M059J (cell line): ENCODE measurements at places on chromosomes 1 and 21. TPM values are rescaled to one million over a fixed set of nuclear protein-coding genes. Genes with fewer than 3 reads are reported as not detected.

Gene C1orf115
- total RNA-seq = 0.02 and 0.54 TPM in 2 replicates

Gene NBPF6
- total RNA-seq = not detected in 2 replicates

Gene MYCL
- total RNA-seq = 0.57 TPM in 1 of 2 replicates, not detected in the other

Gene FCGR3B
- 1.0 TPM in 1 of 2 replicates, not detected in the other for total RNA-seq

Gene CNIH4
- total RNA-seq = 72.0 and 92.6 TPM in 2 replicates

Gene LAMB3
- 31.5 and 62.2 TPM in 2 replicates for total RNA-seq

Gene ATP1A4
- total RNA-seq = not detected in 2 replicates

DNA sequence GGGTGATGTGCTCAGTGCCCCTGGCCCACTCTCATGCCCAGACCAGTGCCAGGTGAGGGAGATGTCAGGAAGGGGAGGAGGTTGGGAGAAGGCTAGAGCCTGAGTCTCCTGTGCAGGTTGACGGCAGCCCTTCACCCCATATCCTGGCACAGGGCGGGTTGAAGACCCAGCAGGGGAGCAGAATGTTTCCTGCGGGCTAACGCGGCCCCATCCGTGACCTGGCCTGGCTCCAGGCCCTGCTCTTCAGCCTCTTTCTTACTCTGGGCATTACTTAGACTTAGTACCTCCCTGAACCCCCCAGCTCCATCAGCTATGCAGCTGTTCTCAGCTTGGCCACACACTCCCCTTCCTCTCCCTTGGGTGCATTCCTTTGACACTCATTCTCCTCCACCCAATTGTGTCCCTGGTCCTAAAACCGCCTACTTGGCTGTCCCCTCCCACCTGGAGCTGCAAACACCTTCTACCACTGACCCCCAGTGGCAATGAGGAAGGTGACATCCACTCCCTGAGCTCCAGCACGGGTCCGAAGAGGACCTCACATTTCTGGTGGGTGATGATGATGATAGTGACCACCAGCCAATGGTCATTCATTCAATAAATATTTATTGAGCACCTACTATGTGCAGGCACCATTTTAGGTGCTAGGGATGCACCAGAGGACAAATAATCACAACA is 179.0 kb downstream of the PTPRU start:
- DNase-seq = peak; percentile 44

DNA sequence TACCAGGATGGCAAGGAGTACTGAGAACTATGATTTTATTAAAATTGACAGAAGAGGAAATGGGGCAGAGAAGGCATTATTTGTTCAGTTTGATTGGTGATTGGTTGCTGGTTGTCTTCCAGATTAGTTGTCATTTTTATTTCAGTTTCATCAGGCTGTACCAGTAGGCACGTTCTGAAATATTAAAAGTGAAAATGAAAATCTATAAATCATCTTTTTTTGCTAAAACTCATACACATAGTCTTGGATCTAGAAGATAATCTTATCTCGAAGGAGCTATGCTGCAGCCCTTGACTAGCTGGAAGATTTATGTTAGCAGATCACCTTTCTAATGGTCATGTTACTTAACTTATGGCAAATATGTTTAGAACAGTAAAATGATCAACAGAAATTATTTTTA is 29.0 kb downstream of the NEK7 start:
- DNase-seq = no peak

DNA sequence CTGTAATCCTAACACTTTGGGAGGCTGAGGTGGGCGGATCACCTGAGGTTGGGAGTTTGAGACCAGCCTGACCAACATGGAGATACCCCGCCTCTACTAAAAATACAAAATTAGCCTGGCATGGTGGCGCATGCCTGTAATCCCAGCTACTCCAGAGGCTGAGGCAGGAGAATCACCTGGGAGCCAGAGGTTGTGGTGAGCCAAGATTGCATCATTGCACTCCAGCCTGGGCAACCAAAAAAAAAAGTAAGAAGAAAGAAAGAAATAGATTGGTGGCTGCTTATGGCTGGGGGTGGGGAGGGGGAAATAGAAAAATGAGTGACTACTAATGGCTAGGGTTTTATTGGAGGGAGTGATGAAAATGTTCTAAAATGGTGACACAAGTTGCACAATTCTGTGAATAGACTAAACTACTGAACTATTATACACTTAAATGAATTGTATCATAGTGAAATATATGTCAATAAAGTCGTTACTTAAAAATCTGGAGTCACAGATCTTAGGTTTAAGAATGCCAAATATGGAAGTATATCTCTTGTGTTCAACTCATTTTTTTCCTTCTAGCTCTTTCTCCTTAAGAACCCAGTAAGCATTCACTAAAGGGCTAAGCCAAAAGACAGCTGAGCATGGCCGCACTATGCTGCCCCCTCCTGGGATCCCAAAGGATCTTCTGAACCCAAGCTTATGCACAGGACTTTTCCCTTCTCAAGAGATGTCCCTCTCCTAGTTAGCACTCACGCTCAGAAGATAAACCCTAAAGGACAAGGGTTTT is 3.2 kb upstream of the NPL start:
- DNase-seq = peak; percentile 56

- DNase-seq = no peak
These were observed 19.3 kb downstream of the ITPKB start for GRCh38 chr1:226719596-226720387.

DNA sequence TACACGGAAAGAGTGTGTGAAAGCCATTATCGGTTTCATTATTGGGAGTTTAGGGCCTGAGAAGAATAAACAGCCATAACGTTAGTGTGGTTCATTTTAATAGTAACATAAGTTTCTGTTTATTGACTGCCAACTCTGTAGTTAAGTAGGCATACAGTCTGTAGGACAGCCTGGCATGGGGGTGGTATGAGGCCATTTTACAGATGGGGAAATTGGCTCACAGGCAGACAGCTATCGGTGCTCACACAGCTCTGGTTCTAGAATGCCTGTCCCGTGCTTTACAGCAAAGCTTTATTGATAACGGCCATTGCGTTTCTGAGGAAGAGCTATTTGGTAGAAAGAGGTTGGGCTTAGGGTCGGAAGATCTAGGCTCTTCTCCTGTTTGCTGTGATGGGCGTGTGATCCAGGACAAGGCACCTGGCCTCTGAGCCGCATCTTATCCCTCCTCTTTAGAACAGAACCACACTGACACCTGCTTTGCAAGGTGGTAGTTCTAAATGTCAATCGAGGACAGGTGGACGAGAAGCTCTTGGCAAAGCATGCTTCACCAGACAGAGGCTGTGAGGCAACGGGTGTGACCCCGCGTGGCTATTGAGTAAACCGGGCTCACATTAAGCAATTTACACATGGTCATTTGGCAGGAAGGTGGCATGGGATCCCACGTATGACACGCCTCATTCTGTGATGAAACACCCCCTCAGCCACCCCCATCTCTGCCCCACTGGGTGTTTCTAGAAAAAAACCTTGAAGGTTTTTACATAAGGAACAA is 14.9 kb downstream of the ETS2 start:
- DNase-seq = no peak

GRCh38 chr1:232519186-232519585 is 110.7 kb downstream of the SIPA1L2 start:
- no peak for DNase-seq

- DNase-seq = no peak
These were observed 64.4 kb upstream of the LAPTM5 start for GRCh38 chr1:30822006-30822405.

DNA sequence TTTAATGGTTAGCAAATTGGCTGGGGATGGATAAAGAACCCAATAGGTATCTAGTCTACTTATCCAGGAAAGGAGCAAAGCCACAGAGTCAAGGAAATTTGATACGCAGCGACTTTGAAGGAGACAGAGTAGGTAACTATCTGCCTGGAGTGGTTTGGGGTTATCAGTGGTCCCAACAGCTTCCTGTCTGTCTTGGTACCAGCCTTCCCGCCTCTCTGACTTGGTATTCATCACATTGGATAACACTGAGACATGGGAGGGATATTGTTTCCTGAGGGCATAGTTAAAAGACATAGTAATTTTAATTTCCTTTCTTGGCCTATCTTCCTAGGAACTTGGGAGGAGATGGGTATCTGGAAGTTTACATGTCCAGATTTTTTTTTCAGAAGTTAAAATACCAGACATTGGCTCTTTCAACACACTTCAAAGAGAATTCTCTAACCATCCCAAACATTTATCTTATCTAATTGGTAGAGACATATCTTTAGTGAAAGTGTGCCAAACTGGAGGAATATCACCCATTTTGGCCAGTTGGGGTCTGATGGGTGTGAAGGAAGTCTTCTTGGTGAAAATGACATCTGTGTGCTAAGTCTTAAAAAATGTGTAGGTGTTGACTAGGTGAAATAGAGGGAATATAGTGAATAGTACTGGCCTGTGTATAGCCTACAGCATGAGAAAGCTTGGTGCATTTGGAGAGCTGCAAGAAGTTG is 65.0 kb downstream of the RGS5 start:
- DNase-seq = no peak

DNA sequence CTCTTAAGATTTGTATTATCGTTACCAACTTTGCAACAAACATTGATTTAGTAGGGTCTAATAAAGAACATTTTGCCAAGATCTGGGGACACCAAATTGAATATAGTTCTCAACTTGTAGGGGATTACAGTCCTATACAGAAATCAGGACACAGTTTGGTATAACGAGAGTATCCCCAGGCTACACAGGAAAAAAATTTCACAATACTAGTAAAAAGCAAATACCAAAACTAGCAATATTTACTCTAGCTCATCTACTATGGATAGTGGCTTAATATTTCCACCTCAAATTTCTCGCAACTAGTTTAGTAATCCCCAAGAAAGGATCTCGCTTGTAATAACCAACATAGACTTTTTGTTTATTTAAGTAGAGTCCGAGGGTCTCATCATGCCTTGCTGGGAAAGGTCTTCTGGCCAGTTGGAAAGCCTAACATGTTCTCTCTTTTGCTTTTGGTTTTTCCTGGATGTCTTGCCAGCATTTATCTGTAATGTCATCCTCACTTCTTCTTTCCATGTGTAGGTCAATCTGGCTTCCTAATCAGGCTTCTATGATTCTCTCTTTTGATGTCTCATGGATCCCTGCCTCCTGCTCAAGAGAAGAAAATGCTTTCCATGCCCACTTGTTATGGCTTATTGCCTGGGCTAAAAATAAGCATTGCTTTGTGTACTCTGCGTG is 104.7 kb upstream of the KCNK2 start:
- DNase-seq = no peak

- DNase-seq = no peak
These were observed 109.1 kb upstream of the LMO4 start for GRCh38 chr1:87219626-87220025.

- DNase-seq = no peak
These were observed 283.4 kb upstream of the ZRANB2 start for GRCh38 chr1:71364236-71364635.

- DNase-seq = no peak
These were observed 24.9 kb upstream of the BMP8A start for GRCh38 chr1:39466413-39467107.

GRCh38 chr1:205275916-205276688 is 45.4 kb downstream of the NUAK2 start:
- DNase-seq = no peak

GRCh38 chr1:183209533-183210158 is 23.6 kb downstream of the LAMC2 start:
- peak; percentile 96 for DNase-seq

- peak; percentile 73 for DNase-seq
These were observed at the start of gene RNF2 for GRCh38 chr1:185044981-185045813. Gene RNF2, plus strand, starts transcription at chr1:185045558. Its CDS starts 41,996 bp downstream, at chr1:185087554.

DNA sequence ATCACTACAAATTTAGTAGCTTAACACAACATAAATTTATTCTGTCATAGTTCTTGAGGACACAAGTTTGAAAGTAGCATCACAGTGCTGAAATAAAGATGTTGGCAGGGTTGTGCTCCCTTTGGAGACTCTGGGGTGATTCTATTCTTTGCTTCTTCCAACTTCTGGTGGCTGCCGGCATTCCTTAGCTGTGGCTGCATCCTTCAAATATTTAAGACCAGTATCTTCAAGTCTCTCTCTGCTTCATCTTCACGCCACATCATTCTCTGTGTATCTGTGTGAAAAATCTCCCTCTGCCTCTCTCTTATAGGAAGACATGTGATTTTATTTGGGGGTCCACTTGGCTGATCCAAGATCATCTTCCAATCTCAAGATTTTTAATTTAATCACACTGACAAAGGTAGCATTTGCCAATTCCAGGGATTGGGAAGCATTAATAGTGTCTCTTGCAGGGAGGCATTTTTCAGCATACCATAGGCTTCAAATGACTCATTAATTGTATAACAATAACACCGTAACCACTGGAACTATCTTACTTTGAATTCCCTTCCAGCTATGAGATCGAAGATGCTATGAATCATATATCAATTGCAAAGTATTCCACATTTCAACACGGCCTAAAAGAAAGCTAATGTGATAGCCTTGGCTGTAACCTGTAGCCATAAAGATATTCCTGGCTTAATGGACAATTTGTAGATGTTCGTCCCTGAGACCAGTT is 74.6 kb downstream of the DPT start:
- DNase-seq = peak; percentile 46

DNA sequence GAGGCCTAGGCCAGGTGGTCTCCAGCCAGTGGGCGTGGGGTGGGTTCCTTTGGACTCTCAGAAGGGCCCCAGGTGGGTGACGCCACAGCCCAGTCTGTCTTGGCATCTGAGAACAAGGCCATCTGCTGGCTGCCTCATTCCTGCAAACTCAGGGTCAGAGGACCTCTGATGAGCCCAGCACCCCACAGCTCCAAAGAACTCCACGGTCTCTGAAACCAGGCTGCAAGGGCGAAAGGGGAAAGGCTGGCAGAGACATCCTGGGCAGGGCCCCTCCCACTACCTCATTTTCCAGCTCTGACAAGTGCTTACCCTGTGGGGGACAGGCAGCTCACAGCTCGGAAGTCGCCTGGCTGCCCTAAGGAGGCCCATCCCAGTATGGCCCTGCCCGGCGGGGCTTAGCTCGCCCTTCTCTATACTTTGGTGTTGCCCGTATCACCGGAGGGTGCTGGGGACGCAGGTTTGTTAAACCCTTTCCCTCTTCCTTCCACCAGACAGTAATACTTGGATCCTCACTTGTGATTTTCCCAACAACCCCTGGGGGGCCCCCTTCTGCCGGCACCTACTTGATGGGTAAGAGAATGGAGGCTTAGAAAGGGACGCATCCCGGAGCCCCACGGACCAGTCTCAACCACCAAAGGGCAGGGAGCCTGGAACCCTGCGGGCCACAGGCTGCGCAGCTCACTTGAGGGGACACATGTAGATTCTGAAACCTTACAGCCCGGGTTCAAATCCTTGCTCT is 10.9 kb upstream of the EDN2 start:
- peak; percentile 68 for DNase-seq
